ENCODE measurements at places on chromosomes 2 and 18. TPM values are rescaled to one million over a fixed set of nuclear protein-coding genes. Genes with fewer than 3 reads are reported as not detected.

GRCh38 chr2:135130751-135131150 lies 78.7 kb downstream of the RAB3GAP1 start:
- DNase-seq, result no peak

The GREB1L gene
- total RNA-seq, result 0.58 TPM

GRCh38 chr2:1141079-1141478 lies 190.4 kb downstream of the SNTG2 start:
- DNase-seq, result no peak

- no peak for DNase-seq
Observed at GRCh38 chr18:49161627-49162026, 210.9 kb upstream of the SMAD7 start.

DNA sequence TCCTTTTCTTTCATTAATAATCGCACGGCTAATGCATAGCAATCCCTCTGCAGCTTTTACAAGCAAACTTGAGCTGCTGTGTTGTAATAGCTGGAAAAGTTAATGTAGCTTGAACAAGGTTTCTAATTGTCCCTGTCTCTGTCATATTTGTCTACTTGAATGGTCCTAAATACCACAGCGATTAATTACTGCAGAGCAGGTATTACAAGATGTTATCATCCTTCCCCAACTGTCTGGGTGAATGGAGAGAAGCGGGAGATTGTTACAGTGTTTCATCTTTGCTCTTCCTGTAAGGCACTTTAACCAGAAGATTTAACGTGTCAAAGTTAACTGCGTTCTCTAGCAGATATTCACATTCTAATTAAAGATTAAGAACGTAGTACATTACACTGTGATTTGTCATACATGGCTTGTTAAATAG lies 422.2 kb upstream of the POU3F3 start:
- DNase-seq, result no peak

DNA sequence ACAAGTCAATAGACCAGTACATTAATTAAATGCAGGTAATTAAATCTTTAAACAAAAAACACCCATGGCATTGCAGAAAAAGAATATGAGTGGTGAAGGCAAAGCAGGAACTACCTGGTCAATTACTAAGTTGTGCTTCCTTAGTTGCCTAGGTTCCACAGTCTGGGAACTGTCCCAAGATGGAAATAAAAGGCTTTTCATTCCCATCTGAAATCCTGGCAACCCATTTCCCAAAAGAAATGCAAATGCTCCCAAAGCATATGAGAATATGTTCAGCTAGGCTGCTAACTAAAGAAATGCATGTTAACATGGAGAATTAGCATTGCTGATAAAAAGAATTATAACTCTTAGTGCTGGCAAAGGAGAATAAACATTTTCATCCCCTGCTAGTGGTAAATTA lies 177.8 kb downstream of the TMEM163 start:
- DNase-seq, result no peak

- no peak for DNase-seq
Observed at GRCh38 chr2:174326161-174327020, 8.4 kb upstream of the SP9 start.

The TNS1 gene
- total RNA-seq, result 164 TPM

- DNase-seq, result no peak
Observed at GRCh38 chr2:165277295-165277694, 38.1 kb downstream of the SCN2A start.

Data from colonic mucosa (tissue), 4 donors.